ENCODE measurements at places on chromosomes 11 and 22. TPM values are rescaled to one million over a fixed set of nuclear protein-coding genes. Genes with fewer than 3 reads are reported as not detected.

DNA sequence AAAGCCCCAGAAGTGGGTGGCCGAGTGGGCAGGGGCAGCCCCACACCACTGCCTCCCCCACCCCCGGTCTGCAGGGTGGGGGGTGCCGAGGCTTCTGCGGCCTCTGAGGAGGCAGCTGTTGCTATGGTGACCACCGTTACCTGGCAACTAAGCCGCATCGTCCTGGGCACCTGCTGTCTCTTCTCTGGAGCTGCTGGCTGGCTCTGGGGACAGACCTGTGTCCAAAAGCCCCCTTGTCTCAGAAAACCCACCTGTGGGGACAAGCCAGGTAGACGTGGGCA lies 79.9 kb upstream of the PRR5 start:
- no peak for DNase-seq

- DNase-seq: peak; percentile 89
These were observed at the start of gene LAYN for GRCh38 chr11:111540114-111540936. TSS of gene LAYN (plus strand) at chr11:111540720. CDS start at chr11:111540844, 124 bp downstream.

OR52A1 gene
- total RNA-seq: not detected

- no peak for DNase-seq
These were observed 128.4 kb downstream of the CCDC81 start for GRCh38 chr11:86503131-86503530.

- peak; percentile 92 for DNase-seq
These were observed 14.2 kb downstream of the OR52A5 start for GRCh38 chr11:5123802-5124521.

DNA sequence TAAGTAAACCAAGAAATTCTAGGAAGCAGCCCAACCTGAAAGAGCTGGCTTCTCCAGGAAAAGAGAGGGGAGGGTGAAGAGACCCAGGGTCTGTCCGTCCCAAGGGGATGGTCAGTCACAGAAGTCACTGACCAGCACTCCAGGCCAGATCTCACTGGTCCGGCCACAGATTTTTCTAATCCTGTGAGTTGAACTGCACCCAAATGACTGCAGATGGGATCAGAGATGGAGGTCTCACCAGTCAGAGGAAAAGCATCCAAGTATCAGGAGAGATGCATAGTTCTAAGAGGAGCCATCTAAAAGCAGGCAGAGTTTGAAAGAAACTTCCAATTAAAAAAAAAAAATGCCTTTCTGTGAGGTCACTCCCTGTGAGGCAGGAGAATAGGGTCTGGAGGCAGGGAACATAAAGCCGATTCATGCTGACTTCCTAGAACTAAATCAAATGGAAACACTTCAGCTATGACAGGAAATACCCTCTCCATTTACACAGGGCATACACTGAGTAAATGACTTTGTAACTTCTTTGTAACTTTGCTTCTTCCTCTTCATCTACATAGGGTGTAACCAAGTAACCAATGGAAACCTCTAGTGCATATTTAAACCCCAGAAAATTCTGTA lies 144.5 kb downstream of the CCDC34 start:
- DNase-seq: peak; percentile 98

GRCh38 chr11:86116386-86116726 lies 47.5 kb upstream of the PICALM start:
- peak; percentile 90 for DNase-seq

- no peak for DNase-seq
These were observed 33.3 kb upstream of the MYEOV start for GRCh38 chr11:69260622-69261021.

DNA sequence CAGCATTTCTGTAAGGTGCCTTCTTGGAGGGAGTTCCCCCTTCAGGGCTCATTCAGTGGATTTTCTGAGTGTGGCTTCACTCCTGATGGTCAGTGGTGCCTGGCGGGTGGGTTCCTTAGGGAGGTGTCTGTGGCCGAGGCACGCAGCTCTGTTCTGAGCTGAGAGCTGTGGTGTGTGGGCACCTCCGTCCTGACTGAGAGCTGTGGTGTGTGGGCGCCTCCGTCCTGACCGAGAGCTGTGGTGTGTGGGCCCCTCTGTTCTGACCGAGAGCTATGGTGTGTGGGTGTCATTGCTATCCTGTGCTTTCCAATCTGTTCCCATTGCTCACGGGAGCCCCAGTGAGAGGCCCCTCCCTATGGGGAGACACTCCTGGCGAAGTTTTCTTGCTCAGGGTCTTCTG lies 39.8 kb downstream of the MUC6 start:
- DNase-seq: no peak

TIGD3 gene
- not detected for total RNA-seq

- no peak for DNase-seq
These were observed 118.8 kb downstream of the MPPED1 start for GRCh38 chr22:43530349-43531201.

- no peak for DNase-seq
These were observed 14.0 kb upstream of the TP53I11 start for GRCh38 chr11:44964526-44965209.

DNA sequence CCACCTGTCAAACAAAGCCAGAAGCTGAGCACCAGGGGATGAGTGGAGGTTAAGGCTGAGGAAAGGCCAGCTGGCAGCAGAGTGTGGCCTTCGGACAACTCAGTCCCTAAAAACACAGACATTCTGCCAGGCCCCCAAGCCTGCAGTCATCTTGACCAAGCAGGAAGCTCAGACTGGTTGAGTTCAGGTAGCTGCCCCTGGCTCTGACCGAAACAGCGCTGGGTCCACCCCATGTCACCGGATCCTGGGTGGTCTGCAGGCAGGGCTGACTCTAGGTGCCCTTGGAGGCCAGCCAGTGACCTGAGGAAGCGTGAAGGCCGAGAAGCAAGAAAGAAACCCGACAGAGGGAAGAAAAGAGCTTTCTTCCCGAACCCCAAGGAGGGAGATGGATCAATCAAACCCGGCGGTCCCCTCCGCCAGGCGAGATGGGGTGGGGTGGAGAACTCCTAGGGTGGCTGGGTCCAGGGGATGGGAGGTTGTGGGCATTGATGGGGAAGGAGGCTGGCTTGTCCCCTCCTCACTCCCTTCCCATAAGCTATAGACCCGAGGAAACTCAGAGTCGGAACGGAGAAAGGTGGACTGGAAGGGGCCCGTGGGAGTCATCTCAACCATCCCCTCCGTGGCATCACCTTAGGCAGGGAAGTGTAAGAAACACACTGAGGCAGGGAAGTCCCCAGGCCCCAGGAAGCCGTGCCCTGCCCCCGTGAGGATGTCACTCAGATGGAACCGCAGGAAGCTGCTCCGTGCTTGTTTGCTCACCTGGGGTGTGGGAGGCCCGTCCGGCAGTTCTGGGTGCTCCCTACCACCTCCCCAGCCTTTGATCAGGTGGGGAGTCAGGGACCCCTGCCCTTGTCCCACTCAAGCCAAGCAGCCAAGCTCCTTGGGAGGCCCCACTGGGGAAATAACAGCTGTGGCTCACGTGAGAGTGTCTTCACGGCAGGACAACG lies 11.7 kb downstream of the CXCR5 start:
- no peak for DNase-seq

DNA sequence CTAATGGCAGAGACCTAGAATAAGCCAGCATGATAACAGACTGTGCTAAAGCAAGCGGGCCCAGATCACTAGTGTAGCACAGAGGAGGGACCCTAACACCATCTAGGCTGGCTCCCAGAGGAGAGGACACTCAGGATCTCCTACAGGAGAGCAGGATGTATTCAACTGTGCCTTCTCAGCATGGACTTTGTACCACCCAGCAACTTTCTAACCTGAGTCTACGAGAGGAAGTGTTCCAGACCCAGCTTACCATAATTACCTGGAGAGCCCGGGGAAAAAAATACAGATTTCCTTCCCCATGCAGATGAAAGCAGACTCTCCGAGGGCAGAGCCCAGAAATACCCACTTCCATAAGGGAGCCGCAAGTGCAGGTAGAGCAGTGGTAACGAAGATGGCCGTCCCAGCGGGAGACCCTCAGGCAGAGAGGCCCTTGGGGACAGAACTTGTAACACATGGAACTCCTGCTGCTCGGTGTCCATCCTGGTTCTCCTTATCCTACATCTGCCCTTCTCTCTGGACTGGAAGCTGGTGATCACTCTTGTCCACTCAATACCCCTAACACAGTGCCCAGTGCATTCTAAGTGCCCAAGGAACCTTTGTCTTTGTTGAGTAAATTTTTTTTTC lies 20.2 kb downstream of the DDX25 start:
- DNase-seq: no peak

PLEKHB1 gene
- total RNA-seq: not detected

RRP7A gene
- 31.7 TPM for total RNA-seq

- no peak for DNase-seq
These were observed 31.2 kb downstream of the IL18 start for GRCh38 chr11:112132737-112133136.

DNA sequence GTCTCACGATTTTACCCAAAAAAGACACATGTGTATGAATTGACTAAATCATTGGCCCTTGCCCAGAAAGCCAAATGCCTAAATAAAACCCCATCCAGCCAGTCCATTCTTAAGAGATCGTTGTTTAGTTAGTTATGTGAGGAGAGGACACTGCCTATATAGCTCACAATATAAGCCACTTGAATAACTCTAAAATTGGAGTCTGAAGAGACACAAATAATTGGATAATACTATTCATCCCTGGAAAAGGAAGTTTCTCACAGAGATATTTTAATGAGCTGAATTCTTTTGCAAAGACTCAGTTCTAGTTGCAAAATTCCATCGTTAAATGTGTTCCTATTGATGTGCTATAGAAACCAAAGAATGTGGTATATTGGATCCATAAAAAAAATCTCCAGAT lies 176.7 kb downstream of the SOX6 start:
- peak; percentile 56 for DNase-seq

LIF gene
- total RNA-seq: 1.9 TPM

- DNase-seq: peak; percentile 62
These were observed 159.9 kb upstream of the GRK3 start for GRCh38 chr22:25404556-25404927.

- DNase-seq: no peak
These were observed 9.3 kb downstream of the PATE4 start for GRCh38 chr11:125842321-125842948.

Data from GM23248 (cell line).